Mesenteric fat pad (tissue), 1 donor: ENCODE measurements at places on chromosomes 3 and 15. TPM values are rescaled to one million over a fixed set of nuclear protein-coding genes. Genes with fewer than 3 reads are reported as not detected.

The FAM98B gene
- total RNA-seq = 22.4 TPM

The SNTN gene
- total RNA-seq = not detected

The SEMA4B gene
- 15.8 TPM for total RNA-seq

The SKIL gene
- 55.8 TPM for total RNA-seq

The GOLGA6L7 gene
- not detected for total RNA-seq

The EXD1 gene
- not detected for total RNA-seq

The PRR23A gene
- not detected for total RNA-seq

The ALDH1A3 gene
- total RNA-seq = 194 TPM
